Stimulated activated CD4-positive, alpha-beta T cell treated with anti-CD3 and anti-CD28 coated beads, Interleukin-1b, Interleukin-23, amount 100 ng/mL, for 4 hours (primary cell): ENCODE measurements at places on chromosomes 1 and 21.

- DNase-seq = no peak
Measured at GRCh38 chr1:243549108-243549507, 293.3 kb downstream of the SDCCAG8 start.

- no peak for DNase-seq
Measured at GRCh38 chr1:48371598-48371997, 100.4 kb downstream of the SPATA6 start.

DNA sequence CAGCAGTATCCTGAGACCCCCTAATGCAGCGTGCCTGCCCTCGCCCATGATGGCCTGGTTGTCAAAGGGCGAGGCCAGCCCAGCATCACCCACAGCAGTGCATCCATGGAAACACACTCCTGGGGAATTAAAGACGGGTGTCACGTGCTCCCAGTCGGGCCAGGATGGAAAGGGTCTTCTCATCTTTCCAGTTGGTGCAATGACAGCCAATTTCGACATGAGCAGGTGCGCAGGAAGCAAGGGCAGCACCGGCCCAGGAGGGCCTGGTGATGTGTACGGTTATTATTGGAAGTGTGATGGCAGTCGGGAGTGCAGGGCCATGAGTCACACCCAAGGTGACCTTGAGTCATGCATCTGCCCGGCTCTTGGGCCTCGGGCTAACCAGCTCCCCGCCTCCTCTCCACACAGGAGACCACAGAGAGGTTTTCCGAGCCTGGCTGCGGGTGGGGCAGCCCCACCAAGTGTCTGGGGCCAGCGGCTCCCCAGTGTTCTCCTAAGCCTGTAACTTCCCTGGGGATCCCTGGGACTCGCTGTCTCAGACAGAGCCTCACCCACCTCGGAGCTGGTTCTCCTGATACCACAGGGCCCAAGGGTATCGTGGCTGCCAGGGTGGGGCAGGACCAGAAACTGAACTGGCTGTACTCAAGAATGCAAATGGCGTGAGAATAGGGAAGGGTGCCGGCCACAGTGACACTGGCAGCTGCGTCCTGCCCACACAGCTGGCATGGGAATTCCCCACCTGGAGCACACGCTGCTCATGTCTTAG, 119.8 kb downstream of the SIK1 start:
- DNase-seq = no peak

DNA sequence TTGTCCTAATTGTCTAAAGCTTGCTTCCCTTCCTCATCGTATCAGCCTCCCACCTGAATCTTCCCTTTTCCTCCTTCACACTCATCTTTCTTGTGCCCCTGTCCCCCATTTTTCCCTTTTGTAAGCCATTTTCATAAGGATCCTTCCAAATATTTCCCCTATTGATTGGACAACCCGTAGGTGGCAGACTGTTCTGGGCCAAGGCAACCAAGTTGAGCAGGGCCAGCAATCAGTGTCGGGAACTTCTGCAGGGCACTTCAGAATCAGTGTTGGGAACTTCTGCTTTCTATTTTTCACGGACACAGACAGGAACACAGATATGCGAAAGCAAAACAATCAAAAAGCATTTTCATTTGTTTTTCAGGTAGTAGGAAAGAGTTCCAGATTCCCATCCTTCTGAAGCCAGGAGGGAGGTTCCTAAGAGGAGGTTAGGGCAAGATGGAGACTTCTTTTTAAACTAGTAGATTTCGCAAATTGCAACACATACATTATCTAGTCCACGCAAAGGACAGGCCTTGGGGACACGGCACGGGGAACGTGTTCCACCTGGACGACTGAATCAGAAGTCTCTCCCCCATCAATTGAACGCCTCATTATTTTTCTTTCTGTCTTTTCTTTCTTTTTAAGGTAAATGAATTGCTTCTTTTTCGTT, 691 bp upstream of the MPZL1 start:
- no peak for DNase-seq

DNA sequence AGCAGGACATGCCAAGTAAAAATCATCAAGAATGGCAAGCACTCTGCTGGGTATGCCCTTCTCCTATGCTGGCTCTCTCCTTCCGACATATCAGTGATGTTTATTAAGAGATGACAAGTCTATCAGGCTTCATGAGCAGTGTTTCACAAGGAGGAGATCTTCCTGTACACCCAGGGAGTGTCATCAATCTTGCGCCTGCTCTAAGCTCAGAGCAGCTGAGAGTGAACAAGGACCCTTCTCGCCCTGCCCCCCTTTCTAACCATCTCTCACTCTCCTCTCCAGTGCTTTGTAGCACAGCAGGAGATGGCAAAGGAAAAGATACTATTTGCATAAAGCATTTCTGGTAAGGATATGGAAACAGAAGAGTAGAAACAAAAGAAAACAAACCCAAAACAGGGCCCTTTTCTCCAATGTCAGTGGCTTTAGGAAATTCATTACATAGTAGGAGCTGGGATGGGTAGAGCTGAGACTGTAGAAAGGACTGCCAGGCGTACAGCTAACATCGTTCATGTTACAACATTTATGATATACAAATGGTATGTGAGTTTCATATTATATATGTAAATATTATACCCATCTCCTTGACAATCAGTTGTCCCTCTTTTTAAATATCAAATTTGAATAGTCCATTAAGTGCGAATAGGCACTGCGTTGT, 201.7 kb downstream of the NUF2 start:
- no peak for DNase-seq

DNA sequence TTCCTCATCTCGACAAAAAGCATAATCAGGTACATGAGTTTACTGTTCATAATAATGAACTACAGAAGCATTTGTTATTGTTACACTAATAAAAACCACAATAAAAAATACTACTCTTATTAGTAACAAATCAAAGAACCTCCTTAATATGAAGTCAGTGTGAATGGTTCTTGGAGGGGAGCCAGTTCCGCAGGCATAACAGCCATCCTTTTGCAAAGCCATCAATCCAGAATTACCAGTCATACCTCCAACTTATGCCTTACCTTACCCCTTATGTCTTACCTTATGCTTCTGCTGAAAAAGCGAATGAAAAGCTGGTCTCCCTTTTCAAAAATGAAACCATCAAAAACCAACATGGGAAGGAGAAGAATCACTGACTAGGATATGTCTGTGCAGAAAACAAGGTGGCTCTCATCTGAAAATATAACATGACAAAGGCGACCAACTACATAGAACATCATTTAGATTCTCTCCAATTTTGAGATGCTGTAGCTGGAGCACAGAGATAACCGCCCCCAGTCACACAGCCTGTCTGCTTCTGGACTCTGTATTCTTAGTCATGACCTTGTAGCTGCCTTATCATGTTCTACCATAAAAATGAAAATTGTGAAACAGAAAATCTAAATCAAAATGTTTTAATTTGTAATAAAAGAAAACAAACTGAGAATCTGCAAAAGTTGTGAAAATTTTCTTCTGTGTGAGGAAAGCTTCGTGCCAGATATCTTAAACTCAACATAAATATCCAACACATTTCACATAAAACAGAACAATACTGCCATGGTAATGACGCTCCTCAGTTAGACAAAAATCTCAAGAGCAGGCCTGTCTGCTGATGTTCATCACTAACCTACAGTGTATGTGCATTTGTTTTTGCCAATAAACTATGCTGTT, 438.2 kb downstream of the SMYD3 start:
- DNase-seq = no peak

- DNase-seq = no peak
Measured at GRCh38 chr1:119767486-119767885, 1.2 kb downstream of the HMGCS2 start.

DNA sequence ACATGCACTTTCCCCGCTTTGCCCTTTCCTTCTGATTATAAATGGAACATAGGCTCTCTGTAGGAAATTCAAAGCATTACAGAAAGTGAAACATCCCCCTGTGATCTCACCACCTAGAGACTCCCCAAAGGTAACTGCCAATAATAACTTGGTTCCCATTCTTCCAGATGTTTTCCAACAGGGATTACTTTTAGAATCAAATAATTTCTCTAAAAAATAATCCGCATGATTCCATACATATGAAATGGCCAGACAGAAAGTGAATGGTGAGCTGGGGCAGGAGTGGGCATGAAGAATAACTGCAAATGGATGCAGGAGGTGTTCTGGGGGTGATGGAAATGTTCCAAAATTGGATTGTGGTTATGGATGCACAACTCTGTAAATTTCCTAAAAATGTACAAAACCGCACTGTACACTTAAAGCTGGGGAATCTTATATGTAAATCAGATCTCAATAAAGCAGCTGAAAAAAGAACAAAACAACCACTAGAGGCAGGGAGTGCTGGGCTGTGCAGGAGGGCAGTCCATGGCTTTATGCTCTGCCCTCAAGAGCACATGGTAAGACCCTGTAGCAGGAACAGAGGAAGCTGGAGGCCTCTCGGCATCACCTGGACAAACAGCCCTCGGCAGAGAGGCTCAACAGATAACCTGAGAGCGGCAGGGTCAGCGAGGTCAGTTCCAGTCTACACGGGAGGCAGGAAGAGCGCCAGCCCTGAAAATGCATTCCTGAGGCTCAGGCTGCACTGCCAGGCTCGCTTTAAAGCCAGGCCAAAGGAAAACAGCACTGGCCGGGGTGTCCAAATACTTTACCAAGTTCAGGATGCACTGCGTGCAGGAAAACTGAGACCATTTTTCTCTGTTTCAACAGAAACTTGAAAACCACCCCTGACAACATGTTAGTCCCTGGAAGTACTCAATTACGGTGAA, 39.7 kb downstream of the CAPZB start:
- DNase-seq = no peak

- DNase-seq = no peak
Measured at GRCh38 chr1:22886211-22886610, 86.5 kb downstream of the LACTBL1 start.

- no peak for DNase-seq
Measured at GRCh38 chr1:30521261-30521865, 202.0 kb downstream of the MATN1 start.

DNA sequence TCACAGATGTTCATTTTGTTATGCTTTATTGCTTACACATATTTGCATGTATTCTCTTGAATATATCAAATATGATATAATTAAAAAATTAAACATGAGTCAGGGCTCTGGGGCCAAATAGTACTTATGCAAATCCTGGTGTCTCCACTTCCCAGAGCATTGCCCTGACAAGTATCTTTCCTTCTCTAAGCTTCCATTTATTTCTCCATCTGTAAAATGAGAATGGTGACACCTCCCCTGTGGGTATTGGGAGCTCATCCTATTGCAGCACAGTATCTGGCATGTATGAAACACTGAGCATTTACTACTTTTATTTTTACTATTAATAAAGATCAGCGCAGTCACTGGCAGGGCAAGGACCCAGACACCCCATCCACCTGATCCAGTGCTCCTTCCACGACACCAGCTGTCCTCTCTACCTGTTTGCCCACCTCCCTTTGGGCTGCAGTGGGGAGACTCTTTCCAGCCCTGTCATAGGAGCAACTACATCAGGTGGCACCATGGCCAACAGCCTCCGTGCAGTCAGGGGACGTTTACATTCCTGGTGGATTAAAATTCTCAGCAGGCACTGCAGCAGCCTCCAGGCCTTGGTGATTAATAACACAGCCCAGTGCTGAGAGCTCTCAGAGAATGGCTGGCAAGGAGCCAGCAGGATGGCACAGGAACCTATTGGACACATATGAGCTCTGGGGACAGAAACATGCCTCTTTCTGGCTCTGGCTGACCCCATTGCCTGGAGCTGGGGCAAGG, 113.0 kb downstream of the DMRTB1 start:
- DNase-seq = no peak

- DNase-seq = no peak
Measured at GRCh38 chr1:205210756-205211168, 740 bp downstream of the DSTYK start.

GRCh38 chr1:19814681-19815503, at the start of gene RNF186:
TSS of gene RNF186 (minus strand) at chr1:19815283. CDS start at chr1:19815101, 182 bp downstream.
- no peak for DNase-seq

GRCh38 chr1:119631433-119632102, 16.5 kb downstream of the ZNF697 start:
- DNase-seq = no peak

GRCh38 chr1:38433084-38433722, 386.6 kb upstream of the POU3F1 start:
- no peak for DNase-seq

DNA sequence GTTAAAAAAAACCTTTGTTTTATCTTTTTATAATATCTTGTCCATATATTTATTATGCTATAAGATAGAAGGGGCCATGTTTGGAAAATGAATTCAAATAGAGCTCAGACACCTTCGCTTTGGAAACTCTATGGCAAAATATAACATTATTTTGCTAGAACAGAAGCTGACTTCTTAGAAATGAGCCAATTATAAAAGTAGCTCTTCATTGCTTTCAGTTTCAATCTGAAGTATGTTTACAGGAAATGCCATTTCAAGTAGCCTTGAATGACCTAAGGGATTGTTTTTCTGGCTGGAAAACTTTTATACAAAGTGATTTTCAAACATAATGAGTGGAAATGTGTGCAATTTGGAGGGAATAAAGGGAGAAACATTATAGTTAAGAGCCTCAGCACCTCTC, 37.8 kb upstream of the GBP5 start:
- no peak for DNase-seq

- DNase-seq = no peak
Measured at GRCh38 chr1:94755675-94756074, 64.5 kb upstream of the SLC44A3 start.

GRCh38 chr1:184424945-184425344, 38.1 kb downstream of the C1orf21 start:
- no peak for DNase-seq

DNA sequence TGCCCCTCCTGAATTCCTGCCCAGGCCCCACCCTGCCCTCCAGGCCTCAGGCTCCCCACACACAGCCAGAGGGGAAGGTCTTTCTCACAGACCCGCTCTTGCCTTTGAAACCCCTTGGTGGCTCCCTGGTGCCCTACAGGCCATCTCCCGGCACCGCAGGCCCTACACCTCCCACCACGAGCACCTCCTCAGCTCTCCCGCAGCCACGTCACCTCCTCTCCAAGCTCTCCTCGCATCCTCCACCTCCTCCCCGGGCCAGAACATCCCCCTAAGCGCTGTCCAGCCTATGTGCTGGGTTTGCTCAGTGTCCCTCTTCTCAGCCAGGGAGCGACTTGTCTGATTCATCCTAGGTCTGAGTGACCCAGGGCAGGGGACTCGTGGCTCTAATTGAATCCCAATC, 66.4 kb downstream of the DMRTB1 start:
- no peak for DNase-seq

DNA sequence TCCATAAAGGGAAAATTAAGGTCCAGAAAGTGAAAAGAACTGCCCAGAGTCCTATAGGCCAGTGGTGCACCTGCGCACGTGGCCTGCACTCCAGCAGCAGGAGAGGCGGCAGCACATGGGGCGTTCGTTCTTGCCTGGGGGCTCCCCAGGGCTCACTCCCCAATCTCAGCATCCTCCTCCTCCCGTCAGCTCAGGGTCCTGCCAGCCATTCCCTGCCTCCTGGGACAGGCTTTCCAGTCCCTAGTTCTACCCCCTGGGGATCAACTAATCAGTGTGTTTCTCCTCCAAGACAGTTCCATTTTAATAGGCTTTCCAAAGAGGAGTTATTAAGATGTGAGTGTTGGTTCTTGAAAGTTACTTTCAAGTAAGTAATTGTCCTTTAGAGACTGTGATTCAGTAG, 1.2 kb upstream of the A3GALT2 start:
- DNase-seq = no peak

DNA sequence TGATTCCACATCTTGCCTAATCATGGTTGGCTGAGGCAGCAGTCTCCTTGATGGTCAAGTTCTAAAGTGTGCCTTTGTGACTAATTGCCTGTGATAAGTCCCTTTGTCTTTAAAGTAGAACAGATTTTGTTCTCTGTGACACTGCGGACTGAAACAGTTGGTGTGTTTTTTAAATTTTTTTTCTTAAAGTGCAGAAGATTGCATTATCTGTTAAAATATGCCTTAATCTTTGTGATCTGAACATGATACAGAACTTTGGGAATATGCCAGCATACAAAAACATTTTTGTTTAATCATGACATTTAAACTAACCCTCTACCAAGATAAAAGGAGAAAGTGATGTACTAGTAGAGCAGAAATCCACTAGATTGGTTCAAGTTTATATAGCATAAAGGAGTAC, 1260.6 kb upstream of the ADGRL2 start:
- DNase-seq = no peak
